ENCODE measurements at places on chromosomes 16 and 17.

GRCh38 chr16:62272035-62272434 lies 235.8 kb upstream of the CDH8 start:
- H3K4me1 ChIP-seq = no peaks in the 10 kb centered on the region
- H3K27ac ChIP-seq = no peak overlapping the region
- H3K36me3 ChIP-seq = no peaks in the 10 kb centered on the region

DNA sequence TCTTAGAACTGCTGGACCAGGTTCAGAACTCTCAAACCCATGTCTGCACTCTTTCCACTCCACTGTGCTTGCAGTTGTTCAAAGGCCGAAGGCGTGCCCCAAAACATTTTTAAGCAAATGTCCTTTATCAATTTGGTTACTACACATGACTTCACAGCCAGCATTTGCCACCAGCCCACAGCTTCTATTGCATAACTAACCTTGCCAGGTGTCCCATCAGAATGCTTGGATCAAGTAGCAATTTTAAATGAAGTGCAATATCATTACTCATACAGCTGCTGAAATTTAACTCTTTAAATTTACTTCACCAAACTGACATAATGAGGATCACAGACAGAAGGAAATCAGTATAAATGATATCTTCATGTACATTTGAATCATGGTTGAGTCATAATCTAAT lies 29.8 kb upstream of the HS3ST3A1 start:
- H3K36me3 ChIP-seq = no peaks in the 10 kb centered on the region
- H3K27ac ChIP-seq = no peak overlapping the region
- no peak overlapping the region for H3K4me3 ChIP-seq
- H3K27me3 ChIP-seq = no peaks in the 10 kb centered on the region

DNA sequence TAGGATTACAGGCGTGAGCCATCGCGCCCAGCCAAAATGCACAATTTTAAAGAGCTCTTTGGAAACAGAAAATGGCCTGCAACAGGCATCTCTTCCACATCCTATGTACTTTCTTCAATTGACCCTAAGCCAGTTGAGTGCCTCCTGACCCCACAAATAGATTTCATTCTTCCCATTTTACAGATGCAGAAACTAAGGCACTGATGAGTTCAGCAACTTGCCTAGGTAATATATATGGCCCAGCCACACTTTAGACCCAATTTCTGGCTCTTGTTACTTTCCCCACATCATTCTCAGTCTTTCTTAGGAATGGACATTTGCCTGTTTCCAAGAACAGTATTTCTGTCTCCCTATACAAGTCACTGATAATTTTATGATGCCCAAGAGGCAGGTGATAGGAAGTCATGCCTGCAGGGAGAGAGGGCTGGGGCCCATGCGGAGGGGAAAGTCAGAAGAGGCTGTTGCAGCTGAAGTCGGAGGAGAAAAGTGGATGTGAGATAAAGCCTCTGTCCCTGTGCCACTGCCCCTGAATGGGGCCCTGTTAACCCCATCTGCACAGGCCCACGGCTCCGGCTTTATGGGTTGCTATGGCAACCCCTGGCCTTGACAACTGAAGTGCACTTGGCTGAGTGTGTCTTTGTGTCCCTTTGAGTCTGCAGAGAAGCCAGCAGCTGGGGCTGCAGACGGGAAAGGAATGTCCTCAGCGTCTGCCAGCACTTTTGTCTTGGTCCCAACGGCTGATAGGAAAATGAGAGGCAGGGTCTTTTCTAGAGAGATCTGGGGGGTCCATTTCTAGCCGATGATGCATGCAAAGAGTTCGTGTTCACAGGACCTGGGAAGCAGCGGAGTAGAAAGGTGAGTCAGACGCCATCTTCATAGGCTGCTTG lies 45.9 kb downstream of the ABAT start:
- no peaks in the 10 kb centered on the region for H3K36me3 ChIP-seq
- peak overlapping the region; percentile 57 for H3K27ac ChIP-seq
- no peak overlapping the region for H3K4me3 ChIP-seq
- H3K4me1 ChIP-seq = peaks cover 44% of the 10 kb centered on the region
- peak; percentile 95 for DNase-seq

DNA sequence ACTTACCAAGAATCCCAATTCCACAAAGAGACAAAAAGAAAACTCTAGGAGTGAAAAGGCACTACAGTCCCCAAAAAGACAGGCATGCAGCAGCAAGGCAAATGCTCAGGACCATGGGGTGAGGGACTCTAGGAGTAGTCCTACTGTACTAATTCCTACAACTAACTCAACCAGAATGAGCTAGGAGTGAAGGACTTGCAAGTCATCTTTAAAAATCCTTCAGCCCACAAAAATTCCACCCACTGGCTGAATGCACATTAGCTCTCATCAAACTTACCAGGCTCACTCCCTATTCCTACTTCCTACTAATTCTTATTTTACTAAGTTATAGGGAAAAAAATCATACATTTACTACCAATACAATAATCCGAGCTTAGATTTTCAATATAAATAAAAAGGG lies 141.7 kb upstream of the C17orf78 start:
- H3K27ac ChIP-seq = no peak overlapping the region
- peaks cover 26% of the 10 kb centered on the region for H3K36me3 ChIP-seq
- no peaks in the 10 kb centered on the region for H3K4me1 ChIP-seq
- DNase-seq = no peak
- H3K27me3 ChIP-seq = no peaks in the 10 kb centered on the region

DNA sequence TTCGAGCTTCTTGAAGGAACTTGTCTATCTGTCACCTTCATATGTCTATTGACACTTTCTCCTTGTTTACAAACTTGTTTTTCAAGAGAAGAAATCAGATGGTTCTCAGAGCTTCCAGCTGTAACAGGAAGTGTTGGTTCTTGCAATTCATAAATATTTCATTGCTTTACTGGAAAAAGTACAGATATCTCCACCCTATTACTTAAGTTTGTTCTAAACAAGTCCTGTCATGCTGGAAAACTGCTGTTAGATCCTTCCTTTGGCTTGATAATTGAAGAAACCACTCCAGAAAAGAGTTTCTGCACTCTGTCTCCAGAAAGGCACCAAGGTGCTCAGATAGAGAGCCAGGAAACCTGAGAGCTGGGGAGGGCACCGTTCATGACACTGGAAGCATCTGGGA lies 181.6 kb downstream of the DNAH9 start:
- DNase-seq = peak; percentile 41
- H3K27me3 ChIP-seq = no peaks in the 10 kb centered on the region
- no peaks in the 10 kb centered on the region for H3K36me3 ChIP-seq
- no peak overlapping the region for H3K4me3 ChIP-seq
- H3K4me1 ChIP-seq = no peaks in the 10 kb centered on the region
- no peak overlapping the region for H3K27ac ChIP-seq
